Kidney glomerular epithelial cell (primary cell): ENCODE measurements at places on chromosomes 7 and 10.
A peak's percentile ranks its signal among the peaks of the same experiment; 100 is the strongest.

DNA sequence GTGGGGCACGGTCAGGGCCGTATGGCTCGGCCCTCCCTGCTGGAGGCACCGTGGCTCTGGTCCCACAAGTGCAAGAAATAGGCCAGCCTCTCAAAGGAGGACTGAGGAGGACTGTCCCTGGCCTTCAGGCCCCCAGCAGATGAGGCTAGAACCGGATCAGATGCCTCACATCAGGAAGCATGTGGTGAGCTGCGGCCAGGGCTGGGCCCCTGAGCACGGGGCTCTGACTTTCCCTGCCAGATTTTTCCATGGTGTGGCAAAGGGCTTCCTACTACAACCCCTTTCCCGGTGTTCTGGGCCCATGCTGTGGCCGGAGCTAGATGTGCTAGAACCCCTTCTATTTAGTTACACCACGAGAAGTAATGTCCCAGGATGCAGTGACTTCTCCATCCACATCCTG, 100.4 kb downstream of the TCERG1L start:
- no peak for DNase-seq

GRCh38 chr7:14754631-14755030, 147.9 kb downstream of the DGKB start:
- peak; percentile 19 for DNase-seq

DNA sequence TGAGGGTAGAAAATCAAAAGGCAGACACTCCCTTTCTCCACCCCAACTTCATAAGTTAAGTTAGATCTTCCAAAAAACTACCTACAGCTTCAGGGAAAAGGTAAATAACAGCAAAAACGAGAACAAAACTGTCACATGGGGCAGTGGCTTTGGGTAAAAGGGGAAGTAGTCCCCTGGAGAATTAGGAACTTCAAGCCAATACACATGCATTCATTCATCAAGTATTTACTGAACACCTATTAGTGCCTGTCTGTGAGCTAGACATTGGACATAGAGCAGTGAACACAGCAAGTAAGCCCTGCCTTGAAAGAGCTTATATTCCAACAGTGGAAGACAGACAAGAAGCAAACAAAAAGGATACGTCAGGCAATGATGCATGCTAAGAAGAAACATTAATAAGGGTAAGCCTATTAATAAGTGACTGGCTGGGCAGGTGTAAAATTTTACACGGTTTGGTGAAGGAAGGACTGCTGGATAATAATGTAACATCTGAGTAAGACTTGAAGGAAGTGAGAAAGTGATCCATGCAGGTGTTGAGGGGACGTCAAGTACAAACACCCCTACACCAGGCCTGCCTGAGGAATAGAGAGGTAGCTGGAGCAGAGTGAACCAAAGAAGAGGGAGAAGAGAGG, 69.6 kb upstream of the RAPGEF5 start:
- DNase-seq, result no peak

GRCh38 chr7:141156407-141156806, 82.5 kb downstream of the TMEM178B start:
- DNase-seq, result no peak

DNA sequence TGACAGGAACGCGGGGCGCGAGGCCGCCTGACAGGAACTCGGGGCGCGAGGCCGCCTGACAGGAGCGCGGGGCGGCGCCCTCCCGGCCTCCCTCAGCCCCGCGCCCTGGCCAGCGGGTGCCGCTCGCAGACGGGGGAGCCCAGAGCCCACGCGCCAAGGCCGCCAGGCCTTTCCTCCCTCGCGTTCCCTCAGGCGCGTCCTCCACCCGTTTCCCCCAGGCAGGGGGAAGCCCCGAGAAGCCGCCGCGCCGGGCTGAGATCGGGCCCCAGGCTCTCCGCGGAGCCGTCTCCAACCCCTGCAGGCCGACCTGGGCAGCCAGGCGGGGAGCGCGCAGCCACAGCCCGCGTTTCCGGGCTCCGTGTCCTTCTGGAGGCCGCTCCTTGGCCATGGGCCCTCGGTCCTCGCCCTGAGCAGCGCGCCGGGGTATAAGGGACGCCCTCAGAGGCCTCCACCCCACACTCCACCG, 17.7 kb downstream of the PTPRN2 start:
- DNase-seq, result no peak

- DNase-seq, result no peak
These were observed 15.2 kb downstream of the FAM24B start for GRCh38 chr10:122864194-122864592.

DNA sequence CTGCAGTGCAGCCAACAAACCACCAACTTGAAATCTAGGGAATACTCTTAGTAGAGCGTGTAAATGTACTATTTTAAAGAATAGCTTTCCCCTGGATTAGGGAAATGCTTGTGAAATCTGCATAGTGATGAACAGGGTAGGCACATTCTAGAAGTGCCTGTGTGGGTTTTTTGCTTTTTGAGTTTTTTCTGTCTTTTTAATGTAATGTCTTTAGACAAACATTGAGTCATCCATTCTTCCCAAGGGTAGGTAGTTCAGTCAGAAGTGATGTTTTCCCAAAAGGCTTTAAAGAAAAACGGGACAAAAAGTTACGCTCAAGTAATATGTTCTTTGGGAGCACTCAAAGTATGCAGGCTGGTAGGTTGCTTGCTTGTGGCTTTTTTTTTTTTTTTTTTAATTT, 130.0 kb downstream of the AUTS2 start:
- peak; percentile 27 for DNase-seq
